ENCODE measurements at places on chromosomes 16 and 17.

GRCh38 chr16:4086153-4086552, 30.1 kb downstream of the ADCY9 start:
- DNase-seq, result no peak

DNA sequence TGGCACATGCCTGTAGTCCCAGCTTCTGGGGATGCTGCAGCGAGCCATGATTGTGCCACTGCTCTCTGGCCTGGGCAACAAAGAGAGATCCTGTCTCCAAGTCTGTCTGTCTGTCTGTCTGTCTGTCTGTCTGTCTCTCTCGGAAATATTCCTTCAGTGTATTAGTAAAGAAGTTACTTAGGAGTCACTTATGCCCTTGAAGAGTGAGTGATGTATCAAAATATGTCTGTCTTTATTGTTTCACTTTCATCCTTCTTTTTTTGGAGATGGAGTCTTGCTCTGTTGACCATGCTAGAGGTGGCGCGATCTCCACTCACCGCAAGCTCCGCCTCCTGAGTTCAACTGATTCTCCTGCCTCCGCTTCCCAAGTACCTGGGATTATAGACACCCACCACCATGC, 410.5 kb downstream of the WWOX start:
- no peak for DNase-seq

- no peak for DNase-seq
Observed at GRCh38 chr16:1290063-1290501, 19.4 kb upstream of the UBE2I start.

DNA sequence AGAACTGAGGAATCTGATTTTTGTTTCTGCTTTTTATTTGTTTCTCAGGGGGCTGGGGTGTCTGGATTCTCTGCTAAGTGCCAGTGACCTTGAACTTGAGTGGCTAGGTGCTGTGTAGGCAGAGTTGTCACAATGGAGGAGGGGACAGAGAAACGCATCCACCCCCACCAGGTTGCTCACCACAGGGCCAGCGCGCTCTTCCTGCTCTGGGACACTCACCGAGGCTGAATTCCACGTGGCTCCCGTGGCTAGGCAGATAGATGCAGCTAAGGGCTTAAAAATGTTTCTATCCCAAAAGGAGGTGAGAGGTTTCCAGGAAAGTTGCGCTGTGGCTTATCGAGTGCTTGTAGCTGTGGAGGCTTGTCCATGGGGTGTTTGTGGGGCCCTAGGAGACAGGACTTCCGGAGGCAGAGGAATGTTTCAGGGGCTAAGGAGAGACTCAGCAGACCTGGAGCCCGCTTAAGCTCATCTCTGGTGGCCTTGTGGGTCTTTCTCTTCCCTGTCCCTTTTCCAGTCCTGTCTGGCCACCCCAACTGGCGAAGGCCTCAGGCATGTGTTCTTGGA, 36.8 kb downstream of the ADCY7 start:
- DNase-seq, result no peak

DNA sequence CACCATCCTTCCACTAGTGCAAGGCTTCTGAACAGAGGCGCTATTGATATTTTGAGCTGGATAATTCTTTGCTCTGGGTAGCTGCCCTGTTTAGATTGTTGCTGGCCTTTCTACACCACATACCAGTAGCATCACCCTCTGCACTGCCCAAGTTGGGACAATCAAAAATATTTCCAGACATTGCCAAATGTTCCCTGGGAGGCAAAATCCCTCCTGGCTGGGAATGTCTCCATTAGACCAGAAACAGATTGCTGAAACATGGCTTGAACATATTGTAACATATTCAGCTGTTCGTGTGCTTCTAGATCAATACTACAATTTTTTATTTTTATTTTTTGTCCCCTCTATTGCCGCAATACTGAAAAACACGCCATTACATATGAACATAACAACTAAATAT, 174.6 kb downstream of the ABCA8 start:
- DNase-seq, result no peak

GRCh38 chr16:65984296-65984695, 382.2 kb upstream of the CDH5 start:
- DNase-seq, result no peak

DNA sequence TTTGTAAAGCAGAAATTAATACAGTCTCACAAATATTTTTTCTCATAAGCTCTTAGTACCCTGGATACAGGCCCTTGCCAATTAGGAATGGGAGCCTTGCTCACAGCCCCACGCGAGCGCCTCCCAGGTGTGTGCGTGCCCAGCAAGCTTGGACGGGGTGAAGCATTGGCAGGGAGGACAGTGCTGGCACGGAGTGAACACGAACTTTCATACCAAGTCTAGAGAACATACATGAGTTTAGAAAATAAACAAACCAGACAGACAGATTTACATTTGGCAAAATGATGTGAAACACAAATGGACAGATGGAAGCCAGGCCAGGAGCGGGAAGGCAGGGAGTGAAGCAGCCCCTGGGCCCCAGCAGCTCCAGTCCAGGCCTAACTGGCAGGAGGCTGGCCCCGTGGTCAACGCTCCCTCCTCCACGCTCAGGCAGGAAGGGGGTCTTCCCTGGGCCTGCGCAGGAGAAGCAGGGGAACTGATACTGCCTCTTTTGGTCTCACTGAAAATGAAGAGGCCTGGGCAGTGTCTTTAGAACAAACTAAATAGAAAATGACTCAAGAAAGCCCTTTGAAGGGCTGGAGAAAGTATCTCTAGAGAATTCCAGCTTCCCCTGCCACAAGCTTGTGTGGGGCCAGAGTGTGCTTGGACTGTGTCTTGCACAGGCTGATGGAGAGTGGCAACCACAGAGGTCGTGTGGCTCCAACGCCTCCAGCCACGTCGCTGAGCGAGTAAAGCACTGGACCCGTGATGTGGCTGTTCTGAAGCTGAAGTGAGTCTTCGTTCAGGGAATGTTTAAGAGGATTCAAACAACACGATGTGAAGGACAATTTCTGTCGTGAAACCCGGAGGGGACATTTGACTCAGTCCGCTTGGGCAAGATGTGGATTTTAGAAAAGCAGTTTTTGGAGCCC, 9.9 kb upstream of the FOXJ1 start:
- no peak for DNase-seq

GRCh38 chr17:11244776-11245175, 3.8 kb downstream of the SHISA6 start:
- no peak for DNase-seq

GRCh38 chr16:67930678-67931211, 917 bp downstream of the CTRL start:
- DNase-seq, result no peak

- DNase-seq, result no peak
Observed at GRCh38 chr16:53224951-53225533, 170.3 kb downstream of the CHD9 start.

DNA sequence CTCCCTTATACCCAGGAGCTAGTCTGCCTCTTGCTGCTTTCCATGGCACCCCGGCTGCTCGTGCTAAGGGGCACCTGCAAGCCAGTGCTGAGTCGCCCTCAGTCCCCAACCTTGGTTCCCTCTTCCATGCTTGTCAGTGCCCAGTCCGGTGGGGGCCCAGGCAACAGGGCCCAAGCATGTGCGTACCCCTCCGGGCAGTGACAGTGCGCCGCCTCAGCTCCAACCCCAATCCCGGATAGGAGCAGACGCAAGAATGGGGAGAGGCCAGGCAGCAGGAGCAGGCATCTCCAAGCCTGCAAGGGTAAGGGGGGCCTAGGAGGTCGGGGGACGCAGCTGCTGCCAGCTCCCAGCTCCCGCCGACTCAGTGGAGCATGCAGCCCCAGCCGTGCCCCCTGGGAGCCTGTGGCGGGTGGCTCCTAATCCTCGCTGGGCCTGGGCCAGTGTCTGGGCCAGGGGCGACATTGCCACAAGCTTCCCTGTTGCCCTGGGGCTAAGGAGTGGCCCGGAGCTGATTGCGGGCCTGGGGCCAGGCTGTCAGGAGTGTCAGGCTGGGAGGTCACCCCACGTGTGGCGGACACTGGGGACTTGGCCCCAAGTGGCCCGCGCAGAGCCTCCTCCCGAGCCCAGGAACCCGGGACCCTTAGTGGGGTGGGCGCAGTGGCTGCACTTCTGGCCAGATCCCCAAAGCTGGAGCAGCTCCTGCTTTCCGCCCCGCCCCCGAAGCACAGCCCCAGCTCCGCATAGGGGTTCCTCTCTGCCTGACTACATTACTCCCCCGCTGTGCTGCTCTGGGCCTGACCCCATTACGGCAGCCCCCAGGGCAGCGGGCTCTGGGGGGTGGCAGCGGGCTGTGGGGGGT, 9.8 kb downstream of the CPD start:
- DNase-seq, result no peak

DNA sequence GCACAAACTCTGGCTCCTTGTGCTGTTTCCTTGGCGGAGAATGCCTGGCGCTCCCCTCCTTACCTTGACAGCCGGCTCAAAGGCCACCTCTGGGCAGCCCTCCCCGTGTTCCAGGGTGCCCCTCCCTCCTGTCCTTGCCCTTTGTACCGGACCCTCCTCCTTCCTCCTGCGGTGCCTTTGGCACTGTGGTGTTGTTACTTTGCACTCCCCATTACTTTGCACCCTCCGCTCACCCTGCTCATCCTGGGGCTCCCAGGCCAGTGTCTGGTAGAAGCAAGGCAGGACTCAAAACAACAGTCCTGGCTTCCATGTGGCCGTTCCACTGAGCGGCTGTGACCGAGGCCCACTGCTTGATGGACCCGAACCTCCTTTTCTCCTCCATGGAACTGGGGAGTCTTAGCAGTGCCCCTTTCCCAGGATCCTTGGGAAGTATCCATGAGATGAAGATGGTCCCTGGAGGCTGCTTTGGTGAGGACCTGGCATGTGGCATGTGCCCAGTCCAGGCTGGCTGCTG, 147.8 kb downstream of the CMIP start:
- DNase-seq, result no peak

DNA sequence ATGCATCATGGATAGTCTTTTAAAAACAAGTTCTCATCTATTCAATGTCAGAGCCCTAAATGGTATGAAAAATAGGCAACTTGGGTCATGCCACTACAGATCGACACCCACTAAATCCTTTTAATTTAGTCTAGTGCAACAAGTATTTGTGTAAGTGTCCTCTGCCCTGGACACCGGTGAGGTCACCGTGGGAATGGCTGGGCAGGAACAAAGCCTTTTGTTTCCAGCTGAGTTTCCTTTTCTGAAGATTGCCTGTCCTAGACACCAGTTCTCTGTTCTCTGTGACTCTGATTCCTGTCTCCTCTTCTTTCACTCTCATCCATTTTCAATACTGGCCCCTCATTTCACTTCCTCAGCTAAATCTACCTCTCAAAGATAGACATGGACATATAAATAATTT, 446.5 kb downstream of the MAF start:
- DNase-seq, result peak; percentile 10

DNA sequence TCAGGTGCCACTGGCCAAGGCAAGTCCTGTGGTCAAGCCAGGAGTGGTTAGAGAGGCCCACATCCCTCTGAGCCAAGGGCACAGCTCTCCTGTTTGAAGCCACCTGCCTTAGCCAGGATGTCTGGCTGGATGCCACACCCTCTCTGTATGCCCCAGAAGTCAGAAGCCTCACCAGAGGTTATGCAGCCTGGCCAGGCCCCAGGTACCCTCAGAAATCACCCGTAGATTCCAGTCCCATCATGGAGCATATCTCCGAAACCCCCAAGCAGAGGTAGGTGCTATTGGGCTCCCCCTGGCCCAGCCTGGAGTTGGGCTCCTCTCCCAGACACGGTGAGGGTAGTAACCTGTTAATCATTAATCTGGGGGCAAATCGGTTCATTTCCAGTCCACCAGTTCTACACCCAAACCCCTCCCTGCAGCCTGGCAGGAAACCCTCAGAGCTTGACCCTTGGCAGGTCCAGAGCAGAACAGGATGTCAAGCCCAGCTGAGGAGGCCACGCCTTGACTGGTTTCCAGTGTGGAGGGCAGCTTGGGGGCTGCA, 60.6 kb upstream of the TMEM97 start:
- DNase-seq, result no peak

GRCh38 chr17:79917902-79918484, 78.8 kb upstream of the CBX4 start:
- no peak for DNase-seq

- no peak for DNase-seq
Observed at GRCh38 chr16:50279504-50279865, 13.1 kb downstream of the ADCY7 start.

DNA sequence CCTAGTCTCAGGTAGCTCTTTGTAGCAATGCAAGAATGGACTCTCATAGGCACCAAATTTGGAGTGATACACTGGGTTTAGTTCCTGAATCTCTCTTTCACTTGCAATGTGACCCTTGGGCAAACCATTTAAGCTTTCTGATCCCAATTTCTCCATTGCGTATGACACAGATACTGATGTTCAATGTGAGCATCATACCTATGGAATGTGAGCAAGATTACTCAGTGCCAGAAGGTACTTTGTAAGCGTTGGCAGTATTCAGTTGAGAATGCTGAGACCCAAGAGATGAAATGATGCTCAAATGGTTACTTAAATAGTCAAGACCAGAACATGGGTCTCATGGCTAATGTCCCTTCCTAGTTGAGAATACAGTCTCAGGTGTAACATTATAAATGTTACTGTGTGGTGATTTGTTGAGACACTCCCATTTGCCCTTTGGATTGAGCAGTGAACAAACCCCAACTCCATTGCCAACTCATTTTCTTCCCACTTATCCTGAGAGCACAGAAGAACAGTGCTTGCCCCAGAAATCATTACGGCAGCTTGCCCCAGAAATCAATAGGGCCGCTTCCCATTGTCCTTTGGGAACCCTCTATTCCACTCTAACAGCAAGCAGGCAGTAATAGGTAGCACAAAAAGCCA, 134.1 kb downstream of the SOX9 start:
- DNase-seq, result no peak
